ENCODE measurements at places on chromosomes 7 and 10. TPM values are rescaled to one million over a fixed set of nuclear protein-coding genes. Genes with fewer than 3 reads are reported as not detected.
A peak's percentile ranks its signal among the peaks of the same experiment; 100 is the strongest.

Gene RNF133
- 0.26 TPM for total RNA-seq

Gene ACTL6B
- total RNA-seq = not detected

Gene ITIH5
- total RNA-seq = not detected

GRCh38 chr10:48511066-48511874 lies 93.6 kb downstream of the ARHGAP22 start:
- no peak for DNase-seq

GRCh38 chr7:105016709-105017656 lies 3.0 kb downstream of the KMT2E start:
- peak; percentile 32 for DNase-seq

GRCh38 chr10:69409968-69410367 lies 6.8 kb downstream of the TACR2 start:
- no peak for DNase-seq

- no peak for DNase-seq
Observed at GRCh38 chr7:135151132-135151531, 3.3 kb downstream of the TMEM140 start.

- DNase-seq = no peak
Observed at GRCh38 chr10:48384699-48384982, 78.2 kb downstream of the MAPK8 start.
